ENCODE measurements at places on chromosomes 2 and 18.

- no peak for DNase-seq
Observed at GRCh38 chr2:66340521-66340920, 94.4 kb upstream of the MEIS1 start.

DNA sequence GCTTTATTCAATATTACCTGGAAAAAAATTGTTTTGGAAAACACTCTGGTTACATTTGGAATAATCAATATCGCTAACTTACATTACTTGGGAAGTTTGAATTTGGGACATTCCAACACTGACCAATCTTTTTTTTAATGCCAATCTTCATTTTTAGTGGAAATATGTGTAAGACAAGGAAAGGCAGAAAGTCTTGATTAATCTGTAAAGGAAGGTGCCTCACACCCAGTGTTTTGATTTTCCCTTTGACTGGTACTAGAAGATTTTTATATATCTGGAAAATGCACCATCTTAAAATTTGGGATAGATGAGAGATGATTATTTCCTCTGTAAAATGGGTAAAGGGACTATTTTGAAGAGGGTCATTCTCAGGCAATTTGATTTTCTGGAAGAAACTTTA is 879.2 kb upstream of the ZEB2 start:
- no peak for DNase-seq

GRCh38 chr2:125667630-125668029 is 988.3 kb upstream of the GYPC start:
- DNase-seq, result no peak

DNA sequence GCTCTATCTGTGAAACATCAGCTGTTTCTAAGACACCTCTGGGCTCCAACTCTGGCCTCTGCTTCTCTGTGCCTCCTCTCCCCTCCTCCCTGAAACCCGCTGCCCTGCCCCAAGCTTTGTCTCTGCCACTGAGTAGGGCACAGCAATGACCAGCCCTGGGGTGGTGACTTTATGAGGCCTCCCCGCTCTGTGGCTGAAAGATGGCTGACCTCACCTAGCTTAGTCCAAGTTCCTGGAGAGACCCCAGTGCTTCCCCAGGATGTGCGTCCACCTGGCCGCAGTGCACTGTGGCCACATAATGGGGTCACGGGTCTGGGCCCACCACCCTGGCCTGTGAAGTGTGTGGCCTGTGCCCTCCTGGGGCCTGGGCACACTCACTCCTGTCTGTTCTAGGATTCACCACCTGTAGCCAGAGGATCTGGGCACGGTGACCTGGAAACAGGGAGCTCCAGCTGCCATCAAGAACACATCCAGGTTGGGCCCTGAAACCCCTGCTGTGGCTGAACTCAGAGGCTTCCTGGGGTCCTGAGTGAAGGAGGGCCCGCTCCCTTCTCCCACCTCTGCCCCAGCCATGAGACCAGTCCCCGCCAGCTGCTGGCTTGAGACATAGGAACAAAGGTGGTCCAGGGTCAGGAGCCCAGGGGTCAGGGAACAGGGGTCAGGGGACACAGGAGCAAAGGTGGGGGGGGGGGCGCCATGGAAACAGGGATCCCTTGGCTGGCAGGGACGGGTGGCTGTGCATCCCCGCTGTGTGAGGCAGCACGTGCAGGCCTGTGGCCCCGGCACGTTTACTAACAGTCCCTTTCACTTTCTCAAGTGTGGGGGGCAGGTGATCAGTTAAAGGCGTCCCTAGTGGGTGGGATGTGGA is 29.3 kb upstream of the OTOS start:
- no peak for DNase-seq

DNA sequence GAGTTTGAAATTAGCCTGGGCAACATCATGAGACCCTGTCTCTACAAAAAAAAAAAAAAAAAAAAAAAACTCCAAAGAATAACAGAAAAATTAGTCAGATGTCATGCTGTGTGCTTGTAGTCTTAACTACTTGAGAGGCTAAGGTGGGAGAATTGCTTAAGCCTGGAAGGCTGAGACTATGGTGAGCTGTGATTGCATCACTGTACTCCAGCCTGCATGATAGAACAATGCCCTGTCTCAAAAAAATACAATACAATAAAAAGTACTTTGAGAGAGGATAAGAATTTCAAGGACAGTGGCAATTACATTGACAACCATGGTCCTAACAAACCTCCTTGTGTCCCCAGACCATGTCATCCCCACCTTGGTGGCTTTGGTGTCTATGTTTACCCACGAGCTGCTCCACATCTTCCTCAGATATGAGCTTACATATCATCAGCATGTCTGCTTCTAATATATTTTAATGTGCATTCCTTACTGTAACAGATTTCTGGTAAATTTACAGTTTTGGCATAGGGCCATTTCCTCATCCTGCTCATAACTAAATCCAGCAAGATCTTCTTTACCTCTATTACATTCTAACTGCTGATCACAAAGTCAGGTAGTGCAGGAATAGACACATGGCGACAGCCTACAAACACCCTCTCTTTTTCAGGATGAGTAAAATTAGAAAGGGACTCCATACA is 437.7 kb upstream of the HNRNPA3 start:
- peak; percentile 98 for DNase-seq

GRCh38 chr18:26458526-26459232 is 89.7 kb downstream of the KCTD1 start:
- DNase-seq, result no peak

GRCh38 chr2:45237128-45237527 is 227.9 kb upstream of the SIX2 start:
- DNase-seq, result no peak

DNA sequence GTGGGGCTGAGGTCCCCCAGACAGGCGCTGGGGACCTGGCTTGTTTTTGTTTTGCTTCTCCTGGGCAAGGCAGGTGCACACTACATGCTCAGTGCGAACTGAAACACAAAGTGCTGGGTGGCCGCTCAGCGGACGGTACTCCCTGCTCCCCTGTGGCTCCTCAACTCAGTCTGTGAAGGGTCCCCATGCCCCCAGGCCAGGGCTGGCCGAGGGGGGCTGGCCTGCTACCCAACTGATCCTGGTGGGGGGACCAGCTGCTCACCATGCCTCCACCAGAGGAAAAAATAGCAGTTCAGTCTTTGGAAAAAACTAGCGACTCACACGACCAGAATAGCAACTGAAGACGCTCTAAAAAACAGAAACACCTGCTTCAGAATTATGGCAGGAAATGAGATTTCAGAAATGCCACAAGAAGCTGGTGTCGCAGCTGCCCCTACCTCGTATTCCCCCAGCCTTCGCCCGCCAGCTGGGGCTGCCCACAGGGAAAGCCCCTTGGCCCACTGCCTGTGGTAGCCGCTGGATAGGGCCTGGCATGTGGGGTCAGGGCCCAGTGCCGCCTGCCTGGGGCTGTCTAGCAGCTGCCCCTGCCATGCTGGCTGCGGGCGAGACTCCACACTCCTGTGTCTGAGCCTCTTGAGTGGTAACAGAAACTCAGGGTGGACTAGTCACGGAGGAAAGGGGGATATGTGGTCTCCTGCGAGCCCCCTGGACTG is 43.7 kb downstream of the MEX3C start:
- DNase-seq, result no peak

DNA sequence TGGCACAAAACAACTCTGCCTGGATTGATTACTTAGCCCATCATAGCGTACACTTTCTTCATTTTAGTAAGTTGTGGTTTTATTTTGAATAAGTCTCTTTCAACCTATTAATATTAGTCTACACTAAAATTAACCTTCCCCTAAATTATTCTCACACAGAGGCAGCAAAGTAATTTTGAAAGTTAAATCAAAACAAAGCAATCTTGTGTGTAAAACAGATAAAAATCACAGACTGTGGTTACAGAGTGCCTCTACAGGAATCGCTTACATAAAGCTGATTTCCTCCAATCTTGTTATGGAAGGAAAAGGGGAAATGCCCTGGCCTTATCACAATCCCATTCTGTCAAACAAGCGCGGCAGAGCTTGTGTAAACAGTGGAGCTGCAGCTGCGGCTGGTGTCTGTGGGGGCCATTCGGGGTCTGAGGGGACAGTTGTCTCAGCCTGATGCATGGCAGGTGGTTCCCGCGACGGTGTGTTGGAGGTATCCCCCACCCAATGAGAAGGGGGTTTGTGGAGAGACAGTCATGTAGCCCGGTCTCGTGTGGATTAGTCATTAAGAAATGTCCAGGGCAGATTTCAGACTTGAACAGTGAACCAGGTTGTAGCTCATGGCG is 42.1 kb downstream of the BCL2L11 start:
- no peak for DNase-seq

DNA sequence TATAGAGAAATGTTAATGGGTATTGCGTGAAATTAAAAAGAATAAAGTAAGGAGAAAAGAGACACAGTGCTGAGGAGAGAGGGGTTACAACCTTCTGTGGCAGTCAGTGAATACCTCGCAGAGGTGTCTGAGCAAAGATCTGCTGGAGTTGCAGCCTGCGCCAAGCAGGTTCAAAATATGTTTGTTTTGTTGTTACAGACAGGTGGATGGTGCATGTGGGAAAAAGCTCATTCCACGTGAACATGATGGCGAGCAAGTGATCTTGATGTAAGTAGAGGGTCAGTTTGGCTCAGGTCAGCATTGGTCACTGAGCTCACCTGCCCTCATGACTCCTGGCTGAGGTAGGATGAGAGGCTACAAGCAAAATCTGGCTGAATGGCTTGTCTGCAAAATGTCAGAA is 66.2 kb downstream of the SOX11 start:
- no peak for DNase-seq

DNA sequence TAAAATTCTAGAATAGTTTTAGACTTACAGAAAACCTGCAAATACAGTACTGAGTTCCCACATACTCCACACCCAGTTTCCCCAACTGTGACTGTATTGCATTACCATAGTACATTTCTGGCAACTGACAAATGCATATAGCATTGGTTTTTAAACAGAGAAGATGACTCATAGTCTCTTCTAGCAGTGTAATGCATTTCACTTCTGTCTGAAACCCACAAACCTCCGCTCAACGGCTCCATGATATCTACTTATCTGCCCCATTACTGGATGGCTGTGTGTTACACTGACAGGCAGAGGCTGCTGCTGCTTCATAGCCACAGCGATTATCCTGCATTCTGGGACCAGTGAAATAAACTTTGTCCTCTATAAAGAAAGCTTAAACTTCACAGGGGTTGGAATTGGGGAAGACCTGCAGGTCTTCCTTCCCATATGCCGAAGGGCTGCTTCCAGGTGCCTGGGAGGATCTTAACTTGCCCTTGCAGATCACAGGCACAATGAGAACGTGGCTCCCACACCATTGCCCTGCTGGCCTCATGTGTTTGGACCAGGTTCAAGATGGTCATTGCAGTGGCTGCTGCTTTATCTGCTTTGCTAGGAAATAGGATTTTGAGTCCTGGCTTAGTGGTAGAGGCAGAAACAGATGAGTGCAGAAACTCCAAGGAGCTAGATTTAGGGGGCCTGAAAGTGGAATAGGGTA is 742.6 kb upstream of the HS6ST1 start:
- no peak for DNase-seq

GRCh38 chr2:98039085-98039756 is 43.5 kb upstream of the TMEM131 start:
- DNase-seq, result no peak

DNA sequence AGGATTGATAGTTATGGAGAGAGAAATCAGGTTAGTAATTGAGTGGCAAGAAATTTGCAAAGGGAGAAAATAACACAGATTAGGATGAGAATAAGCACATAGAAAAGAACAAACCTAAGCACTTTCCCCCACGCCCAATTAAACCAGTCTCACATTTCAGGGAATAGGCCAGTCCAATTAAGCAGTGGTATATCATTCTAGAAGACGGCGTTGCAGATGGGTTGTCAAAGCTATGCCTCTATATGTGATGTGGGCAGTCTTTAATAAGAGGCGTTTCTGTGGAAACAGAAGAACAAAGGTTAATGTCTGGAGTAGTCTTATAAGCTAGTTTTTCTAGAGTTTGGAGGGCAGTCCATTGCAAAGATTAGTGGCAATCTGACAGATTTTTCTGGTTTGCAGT is 61.6 kb downstream of the B3GNT2 start:
- no peak for DNase-seq

- no peak for DNase-seq
Observed at GRCh38 chr18:27411911-27412310, 226.8 kb upstream of the CHST9 start.

DNA sequence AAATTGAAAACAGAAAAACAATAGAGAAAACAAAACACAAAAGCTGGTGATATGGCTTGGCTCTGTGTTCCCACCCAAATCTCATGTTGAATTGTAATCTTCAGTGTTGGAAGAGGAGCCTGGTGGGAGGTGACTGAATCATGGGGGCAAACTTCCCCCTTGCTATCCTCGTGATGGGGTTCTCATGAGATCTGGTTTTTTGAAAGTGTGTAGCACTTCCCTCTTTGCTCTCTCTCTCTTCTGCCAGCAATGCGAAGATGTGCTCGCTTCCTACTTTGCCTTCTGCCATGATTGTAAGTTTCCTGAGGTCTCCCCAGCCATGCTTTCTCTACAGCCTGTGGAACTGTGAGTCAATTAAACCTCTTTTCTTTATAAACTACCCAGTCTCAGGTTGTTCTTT is 112.3 kb upstream of the UXS1 start:
- DNase-seq, result no peak

- no peak for DNase-seq
Observed at GRCh38 chr18:23494992-23495391, 8.3 kb upstream of the RMC1 start.

DNA sequence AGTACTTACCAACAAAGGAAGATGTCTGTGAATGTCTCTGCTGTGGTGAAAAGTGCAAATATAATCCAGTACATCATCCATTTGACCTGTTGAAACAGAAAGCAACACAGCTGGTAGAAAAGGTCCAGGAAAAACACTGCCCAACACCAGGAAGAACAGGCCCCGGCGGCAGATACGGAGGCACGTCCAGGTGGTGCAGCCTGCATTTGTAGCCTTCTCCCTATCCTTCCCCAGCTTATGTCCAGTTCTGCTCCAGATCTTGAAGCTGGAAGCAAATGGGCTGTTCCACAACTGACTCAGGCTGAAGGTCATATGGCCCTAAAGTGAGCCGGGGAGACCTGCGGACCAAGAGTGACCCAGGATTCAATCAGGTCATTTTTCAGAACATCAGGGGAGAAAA is 64.7 kb downstream of the MRPL35 start:
- no peak for DNase-seq

DNA sequence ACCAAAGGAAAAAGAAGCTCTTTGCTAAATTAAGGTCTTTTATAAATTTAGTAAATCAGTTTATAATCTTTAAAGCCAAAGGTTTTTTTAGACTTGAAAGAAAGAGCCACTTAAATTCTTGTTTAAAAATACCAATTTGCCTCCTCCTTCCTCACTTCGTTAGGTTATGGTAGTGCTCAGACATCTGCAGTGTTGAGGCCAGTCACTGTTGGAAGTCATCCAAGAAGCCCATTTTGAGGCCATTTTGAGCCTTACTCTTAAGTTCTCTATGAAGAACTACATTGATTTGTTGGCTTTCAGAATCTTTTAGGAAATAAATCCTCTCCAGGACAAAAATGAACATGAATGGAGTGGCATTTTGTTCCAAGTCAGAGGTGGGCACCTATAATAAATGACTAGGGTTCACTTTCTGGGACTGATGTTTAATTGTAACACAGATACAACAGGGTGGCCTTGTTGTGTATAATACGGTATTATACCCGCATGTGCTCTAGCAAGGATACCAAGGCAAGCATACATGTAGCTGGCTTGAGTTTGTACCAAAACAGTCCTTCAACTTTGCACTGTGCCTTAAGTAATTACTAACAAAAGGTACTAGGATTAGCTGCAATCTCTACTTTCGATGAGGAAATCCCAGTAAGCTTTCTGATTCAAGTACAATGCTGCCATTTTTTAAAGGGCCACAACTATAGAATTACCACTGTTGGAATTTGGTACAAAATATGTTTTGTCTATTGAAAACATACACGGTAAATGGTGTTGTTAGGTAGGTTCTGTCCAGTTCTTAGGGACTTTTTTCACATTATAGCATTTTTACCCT is 22.8 kb downstream of the SLC66A3 start:
- no peak for DNase-seq

All from SK-N-MC (cell line).